ENCODE measurements at places on chromosomes 13 and 19.

GRCh38 chr19:2984215-2984528, 6.8 kb downstream of the TLE6 start:
- no peak for DNase-seq

- DNase-seq = no peak
These were observed 41.5 kb downstream of the FOXO1 start for GRCh38 chr13:40624986-40625385.

- peak; percentile 76 for DNase-seq
These were observed 113.0 kb downstream of the TEX26 start for GRCh38 chr13:31045286-31046081.

- DNase-seq = no peak
These were observed 1.4 kb downstream of the FFAR1 start for GRCh38 chr19:35348911-35349611.

Measured in AG09309 (cell line).